ENCODE measurements at places on chromosomes 2 and 18. TPM values are rescaled to one million over a fixed set of nuclear protein-coding genes. Genes with fewer than 3 reads are reported as not detected.

GRCh38 chr2:11554399-11554716 lies 20.5 kb downstream of the GREB1 start:
- DNase-seq, result no peak

ALPI gene
- not detected for total RNA-seq

INHA gene
- not detected for total RNA-seq

DNA sequence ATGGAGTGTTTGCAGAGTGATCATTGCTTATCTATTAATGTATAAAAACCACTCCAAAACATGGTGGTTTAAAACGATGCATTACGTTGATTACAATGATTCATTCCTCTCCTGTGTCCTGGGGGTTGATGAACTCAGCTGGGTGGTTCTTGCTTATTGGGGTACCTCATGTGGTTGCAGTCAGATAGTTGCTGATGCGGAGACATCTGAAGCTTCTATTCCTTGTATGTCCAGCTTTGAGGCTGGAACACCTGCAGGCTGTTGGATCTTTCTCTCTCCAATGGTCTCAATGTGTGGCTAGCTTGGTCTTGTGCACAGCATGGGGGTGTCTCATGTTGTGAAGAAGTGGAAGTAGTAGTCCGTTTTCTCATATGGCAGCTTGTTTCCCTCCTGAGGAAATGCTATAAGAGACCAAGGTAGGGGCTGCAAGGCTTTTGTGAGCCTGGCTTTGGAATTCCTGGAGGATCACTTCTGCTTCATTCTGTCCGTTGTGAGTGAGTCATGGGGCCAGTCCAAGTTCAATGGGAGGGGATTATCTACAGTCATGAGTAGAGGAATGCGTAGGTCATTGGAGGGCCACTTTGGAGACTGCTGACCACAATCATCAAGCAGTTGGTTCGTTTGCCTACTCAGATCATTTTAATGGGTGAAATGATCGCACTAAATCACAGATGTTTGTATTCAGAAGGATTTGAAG lies 601.0 kb downstream of the SLC4A3 start:
- DNase-seq, result no peak

GRCh38 chr2:223668302-223668998 lies 66.3 kb upstream of the SCG2 start:
- DNase-seq, result no peak

KCNJ13 gene
- not detected for total RNA-seq

DNA sequence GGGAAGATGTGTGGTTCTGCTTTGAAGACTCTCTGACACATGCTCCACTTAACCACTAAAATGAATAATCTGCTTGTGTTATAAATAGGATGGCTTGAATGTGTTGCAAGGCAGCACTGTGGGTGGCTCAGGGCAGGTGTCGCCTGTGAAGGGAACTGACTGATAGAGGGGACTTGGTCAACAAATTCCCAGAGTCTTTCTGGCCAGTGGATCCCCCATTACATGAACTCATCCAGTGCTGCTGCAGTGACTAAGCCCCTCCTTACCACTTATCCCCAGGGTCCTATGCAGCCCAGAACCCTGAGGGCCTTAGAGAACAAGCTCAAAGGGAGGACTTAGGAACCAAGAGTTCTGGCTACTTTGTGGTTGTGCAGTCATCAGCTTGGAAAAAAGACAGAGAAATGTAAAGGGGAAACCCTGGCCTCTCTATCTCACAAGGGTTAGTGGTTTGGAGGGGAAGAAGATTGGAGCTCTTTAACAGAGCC lies 226.2 kb upstream of the TNP1 start:
- peak; percentile 41 for DNase-seq

DNA sequence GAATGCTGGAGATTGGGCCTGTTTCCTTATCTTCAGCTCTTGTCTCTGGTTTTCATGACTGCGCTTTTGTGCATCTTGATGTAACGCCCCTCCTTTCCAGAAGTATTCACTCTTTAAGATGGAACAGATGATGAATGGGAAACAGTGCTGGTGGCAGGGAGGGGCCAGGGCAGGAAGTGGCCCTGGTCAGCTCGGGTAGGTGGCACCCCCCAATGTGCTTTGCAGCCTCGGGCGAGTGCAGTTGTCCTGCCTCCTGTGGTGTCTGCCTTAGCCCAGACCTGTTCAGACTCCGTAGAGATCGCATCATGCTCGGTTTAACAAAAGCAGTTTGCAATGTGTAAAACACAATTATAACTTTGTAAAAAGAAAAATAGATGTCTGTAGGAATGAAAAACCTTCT lies 17.0 kb upstream of the MGAT4A start:
- DNase-seq, result no peak

DNA sequence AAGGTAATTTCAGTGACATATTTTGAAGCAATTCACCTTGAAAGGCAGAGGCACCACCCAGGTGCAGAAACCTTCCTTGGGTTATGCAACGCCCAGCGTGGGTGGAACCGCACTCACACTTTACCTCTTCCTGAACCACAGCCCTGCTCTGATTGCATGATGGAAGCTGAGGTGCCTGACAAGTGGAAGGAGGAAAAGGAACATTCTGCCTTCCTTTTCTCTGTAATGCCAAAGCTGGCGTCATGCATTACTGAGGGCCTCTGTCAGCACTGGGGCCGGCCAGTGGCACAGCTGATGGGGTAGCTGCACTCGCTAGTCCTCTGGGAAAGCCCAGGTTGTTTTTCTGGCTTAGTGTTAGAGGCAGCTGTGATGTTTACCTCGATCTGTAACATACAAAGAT lies 266.5 kb downstream of the NEDD4L start:
- peak; percentile 44 for DNase-seq

DNA sequence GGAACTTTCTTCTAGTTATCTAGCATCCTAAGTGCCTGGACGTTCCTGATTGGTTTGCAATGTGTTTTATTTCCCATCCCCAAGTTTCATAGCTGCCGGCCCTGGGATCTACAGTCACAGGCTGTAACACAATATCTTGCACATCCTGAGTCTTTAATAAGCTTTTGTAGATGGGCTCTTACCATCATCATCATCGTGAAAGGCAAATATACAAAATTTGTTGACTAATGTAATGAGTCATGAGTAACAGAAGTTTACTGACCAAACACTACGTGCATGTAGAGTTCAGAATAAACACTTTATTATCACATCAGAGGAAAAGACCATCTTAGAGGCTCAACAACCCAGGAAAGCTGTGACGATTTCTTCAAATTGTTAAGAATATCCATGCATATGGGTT lies 8.1 kb upstream of the TYMS start:
- no peak for DNase-seq

VSNL1 gene
- not detected for total RNA-seq

EPC2 gene
- total RNA-seq, result 33.2 TPM
